ENCODE measurements at places on chromosomes 4 and X.

DNA sequence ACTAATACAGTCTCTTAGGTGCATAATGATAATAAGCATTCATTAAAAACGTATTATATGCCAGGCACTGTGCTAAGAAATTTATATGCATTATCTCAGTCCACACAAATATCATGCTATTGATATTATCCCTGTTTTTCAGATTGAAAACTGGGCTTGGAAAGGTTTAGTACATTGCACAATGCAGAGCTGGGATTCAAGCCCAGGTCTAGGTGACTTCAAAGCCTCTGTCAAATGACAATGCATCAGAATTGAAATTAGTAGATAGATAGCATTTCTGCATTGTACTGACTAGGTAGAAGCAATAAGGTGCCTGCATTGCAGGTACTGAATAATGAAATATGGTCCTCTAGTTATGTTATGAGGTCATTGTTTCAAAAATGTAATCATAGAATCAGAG lies 18.2 kb upstream of the SCOC start:
- no peak for DNase-seq

DNA sequence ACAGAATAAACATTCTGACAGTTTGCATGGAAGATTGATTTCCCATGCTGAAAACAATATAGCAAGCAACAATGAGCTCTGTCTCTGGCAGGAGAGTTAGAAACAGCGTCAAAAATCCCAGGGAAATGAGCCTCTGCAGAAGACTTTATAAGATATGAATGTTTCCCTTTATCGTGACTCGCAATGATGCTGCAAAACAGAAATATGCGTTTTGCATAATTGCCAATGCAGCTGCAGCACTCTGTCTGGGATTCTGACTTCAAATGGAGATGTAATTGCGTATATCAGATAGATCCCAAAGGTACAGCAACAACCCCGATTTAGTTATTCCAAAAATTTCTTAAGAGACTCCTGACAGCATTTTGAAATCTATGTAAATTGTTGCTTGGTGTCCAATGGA lies 702.4 kb upstream of the EPHA5 start:
- no peak for DNase-seq

- no peak for DNase-seq
Measured at GRCh38 chrX:7889135-7889534, 38.1 kb downstream of the PNPLA4 start.

- DNase-seq = no peak
Measured at GRCh38 chr4:95181243-95181995, 367.4 kb downstream of the UNC5C start.

DNA sequence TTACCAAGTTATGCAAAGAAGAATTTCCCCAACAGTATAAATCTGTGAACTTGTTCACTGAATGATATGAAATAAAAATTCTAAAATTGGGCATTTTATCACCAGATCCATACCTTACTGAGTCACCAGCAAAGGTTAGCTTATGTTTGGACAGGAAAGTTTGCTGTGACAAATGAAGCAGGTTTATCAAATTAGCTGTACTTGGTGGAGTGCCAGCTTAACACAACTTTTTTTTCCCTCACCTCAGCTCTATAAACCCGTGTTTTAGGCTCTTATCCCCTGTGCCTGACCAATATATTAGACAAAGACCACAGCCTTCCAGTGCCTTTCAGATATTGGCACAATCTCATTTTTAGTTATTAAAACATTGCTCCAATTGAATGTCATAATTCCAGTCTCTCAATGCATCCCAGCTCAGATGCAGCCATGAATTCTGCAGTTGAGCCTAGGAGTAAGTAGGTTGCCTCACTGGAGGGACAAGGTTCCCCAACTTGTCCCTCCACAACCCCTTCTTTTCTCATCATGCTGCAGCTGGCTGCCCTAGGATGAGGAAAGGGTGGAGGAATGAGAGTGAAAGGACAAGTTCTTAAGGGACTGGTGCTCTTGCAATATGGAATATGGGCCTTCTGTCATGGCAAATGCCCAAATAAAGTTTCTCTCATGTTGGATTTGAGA lies 27.0 kb upstream of the PDGFC start:
- no peak for DNase-seq

GRCh38 chr4:15504041-15504440 lies 34.4 kb downstream of the CC2D2A start:
- no peak for DNase-seq

DNA sequence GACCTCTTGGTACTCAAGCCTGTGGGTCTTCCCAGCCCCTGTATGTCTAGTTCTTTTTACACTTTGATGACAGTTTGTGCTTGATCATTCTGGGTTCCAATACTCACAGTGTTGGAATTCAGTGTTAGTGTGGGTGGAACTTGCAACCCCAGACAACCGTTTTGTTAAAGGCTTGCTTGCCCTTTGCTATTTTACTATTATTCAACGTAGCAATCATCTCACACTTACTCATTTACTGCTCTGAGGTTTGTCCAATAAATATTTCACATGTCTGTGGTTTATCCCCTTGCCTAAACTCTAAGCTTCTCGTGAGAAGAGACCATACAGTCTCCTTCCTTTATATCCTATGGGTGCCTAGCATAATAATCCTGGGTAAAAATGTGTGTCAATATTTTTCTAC lies 15.3 kb downstream of the CCNG2 start:
- no peak for DNase-seq

- no peak for DNase-seq
Measured at GRCh38 chrX:132778917-132779316, 179.5 kb downstream of the HS6ST2 start.

GRCh38 chrX:115560978-115561604 lies at the start of gene PLS3:
Gene PLS3 (plus strand): TSS chrX:115561174. CDS start chrX:115610251, 49,077 bp downstream.
- DNase-seq = no peak

- DNase-seq = no peak
Measured at GRCh38 chr4:5192271-5192670, 141.0 kb downstream of the STK32B start.

DNA sequence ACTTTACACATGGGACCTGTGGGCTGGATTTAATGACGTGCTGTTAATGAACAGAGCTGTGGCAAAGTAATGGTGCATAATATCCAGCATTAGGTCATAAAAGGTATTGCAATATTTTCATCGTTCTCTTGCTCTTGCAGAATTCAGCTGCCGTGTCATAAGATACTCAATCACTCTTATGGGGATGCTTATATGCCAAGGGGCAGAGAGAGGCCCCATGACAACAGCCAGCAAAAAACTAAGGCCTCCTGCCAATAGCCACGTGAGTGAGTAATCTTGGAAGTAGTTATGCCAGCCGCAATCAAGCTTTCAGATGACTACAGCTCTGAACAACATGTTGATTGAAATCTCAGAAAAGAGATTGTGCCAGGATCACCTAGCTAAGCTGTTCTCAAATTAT lies 616.9 kb downstream of the FSTL5 start:
- no peak for DNase-seq

DNA sequence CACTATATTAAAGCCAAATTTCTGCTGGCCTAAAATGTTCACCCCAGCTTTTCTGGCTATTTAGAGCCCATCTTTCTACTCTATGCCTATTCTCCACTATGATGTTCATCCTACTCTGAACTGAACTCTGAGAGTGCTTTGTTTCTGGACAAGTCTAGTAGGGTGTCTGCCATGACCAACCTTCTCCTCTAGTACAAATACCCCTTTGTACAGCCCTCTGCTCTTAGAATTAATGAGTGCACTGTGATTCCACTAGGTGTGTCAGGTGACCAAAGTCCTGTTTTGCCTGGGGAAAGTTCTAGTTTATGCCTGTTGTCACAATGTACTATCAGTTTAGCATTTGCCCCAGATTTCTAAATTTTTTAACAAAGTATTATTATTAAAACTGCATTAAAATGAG lies 388.1 kb upstream of the MAD2L1 start:
- no peak for DNase-seq

DNA sequence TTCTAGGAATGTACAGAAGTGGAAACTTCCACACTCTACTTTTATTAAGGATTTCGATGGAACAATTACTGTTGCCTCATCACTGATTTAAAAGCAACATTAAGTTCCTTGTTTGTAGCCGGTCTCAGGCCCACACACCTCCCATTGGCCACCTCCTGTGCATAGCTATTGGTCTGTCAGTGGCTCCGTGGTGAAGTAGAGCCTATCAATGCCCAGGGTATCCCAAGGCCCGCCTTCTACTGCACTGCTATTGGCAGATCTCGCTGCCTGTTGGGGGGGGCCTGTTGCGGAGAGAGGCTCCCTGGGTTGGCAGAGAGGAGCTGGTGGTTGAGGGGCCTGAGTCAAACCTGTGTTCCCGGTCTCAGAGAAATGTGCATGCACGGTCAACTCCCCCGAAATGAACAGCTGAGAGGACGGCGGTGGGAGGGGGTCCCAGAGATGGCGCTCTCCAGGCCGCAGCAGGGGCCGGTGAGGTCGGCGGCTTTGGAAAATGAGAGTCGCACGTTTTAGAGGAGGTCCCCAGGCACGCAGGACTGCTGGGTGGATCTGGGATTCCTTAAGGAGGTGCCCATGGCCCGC lies 4.9 kb upstream of the ARAF start:
- peak; percentile 60 for DNase-seq

DNA sequence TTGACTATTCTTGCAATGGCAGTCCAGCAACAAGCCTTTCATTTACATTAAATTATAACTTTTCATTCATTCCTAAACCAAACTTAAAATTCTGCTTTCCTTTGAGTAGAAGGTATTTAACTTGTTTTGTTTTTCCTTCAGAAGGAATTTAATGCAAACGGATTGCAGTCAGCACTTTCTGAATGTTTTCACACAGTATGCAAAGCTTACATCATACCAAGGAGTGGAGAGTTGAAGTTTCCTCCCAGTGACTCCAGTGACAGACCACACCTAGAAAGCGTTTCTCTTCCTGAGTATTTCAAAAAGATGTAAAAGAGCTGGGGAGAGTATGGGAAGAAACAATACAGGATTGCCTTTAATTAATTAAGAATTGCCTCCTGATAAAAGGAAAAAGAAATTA lies 8.1 kb downstream of the EPGN start:
- DNase-seq = no peak

DNA sequence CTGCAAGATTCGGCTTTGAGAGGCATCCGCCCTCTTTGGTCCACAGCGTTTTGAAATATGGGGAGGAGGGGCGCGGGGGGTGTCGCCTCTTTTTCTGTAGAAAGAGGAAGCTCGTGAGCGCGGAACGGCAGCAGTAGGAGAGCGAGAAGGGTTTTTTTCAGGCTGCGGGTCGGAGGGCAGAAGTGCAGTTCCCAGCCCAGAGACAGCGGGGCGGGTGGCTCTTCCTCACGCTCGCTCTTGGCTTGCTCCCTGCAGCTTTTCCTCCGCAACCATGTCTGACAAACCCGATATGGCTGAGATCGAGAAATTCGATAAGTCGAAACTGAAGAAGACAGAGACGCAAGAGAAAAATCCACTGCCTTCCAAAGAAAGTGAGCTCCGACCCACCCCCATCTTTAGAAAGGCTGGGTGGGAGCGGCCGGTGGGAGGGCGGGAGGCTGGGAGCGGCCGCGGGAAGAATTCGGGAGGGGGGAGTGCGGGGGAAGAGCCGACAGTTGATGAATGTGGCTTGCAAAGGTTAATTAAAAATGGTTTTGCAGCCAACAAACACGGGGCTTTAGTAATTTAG lies 1.2 kb downstream of the TMSB4X start:
- DNase-seq = no peak

DNA sequence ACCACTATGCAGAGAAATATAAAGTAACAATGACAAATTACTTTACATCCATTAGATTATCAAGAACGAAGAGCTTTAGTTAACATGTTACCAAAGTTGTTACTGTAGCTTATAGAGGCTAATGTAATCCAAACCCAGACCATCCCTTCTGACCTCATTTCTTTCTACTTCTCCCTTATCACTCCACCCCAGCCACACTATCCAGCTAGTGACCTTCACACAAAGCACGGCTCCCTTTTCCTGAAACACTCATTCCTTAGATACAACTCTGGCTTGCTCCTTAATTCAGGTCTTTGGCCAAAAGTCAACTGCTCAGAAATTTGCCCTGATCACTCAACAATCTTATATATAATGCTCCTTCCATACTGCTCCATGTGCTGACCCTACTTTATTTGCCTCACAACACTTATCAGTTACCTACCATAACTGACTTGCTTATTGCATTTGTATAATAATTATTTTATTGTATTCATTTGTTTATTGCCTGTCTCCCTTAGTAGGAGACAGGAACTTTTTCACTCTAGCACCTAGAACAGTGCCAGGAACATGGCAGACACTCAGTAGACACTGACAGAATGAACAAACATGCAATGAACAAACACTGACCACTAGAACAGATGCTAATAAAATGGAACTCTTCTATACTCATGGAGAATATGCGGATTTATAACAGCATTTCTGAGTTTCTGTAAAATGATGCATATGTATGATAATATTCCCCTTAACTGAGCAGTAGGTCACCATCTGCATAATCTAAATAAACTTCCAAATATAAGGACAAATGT lies 67.6 kb downstream of the EIF4E start:
- DNase-seq = no peak

GRCh38 chrX:43566170-43566569 lies 89.9 kb upstream of the MAOA start:
- no peak for DNase-seq

GRCh38 chr4:55598641-55599040 lies 6.6 kb upstream of the PDCL2 start:
- DNase-seq = no peak

DNA sequence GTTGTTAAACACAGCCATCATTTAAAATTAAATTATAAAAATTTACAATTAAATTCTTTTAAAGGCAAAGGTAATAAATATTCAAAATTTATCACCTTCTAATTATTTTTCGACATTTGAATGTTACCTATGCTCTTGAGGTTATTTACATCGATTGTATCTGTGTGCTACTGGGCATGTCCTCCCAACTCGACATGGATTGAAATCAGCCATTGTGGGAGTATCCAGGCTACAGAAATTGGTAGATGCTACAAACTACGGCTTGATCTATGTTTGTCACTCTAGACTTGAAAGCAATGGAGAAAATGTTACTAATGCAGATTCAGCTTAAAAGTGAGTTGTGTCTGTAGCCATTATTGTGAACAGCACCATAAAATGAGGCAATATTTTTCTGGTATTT lies 2.5 kb upstream of the VBP1 start:
- no peak for DNase-seq

GRCh38 chr4:27764526-27764837 lies 903.8 kb downstream of the STIM2 start:
- no peak for DNase-seq

DNA sequence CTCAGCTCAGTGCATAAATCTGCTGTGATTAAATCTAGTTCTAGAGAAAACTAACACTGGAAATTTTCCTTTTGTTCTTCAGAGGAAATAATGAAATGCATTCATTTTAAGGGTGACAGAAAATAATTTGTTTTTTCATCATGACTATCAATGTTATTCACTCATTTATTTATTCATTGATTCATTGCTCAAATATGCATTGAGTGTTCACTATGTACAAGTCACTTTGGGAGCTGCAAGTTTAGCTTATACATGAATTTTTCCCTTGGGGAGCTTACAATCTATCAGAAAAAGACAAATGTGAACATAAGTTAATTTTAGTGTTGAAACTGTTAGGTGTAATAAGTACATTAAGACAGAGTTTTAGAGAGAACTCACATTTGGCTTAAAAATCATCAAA lies 897.8 kb downstream of the CENPC start:
- DNase-seq = no peak

GRCh38 chr4:26807330-26807729 lies 53.3 kb upstream of the STIM2 start:
- DNase-seq = no peak

GRCh38 chr4:77078401-77078800 lies 2.6 kb upstream of the CCNI start:
- DNase-seq = no peak

GRCh38 chr4:53502094-53502493 lies 89.2 kb downstream of the LNX1 start:
- DNase-seq = no peak
